Kidney epithelial cell (primary cell): ENCODE measurements at places on chromosomes 11 and 22. TPM values are rescaled to one million over a fixed set of nuclear protein-coding genes. Genes with fewer than 3 reads are reported as not detected.

- peak; percentile 1 for DNase-seq
These were observed 737.2 kb downstream of the LRRC4C start for GRCh38 chr11:40722179-40722795.

DNA sequence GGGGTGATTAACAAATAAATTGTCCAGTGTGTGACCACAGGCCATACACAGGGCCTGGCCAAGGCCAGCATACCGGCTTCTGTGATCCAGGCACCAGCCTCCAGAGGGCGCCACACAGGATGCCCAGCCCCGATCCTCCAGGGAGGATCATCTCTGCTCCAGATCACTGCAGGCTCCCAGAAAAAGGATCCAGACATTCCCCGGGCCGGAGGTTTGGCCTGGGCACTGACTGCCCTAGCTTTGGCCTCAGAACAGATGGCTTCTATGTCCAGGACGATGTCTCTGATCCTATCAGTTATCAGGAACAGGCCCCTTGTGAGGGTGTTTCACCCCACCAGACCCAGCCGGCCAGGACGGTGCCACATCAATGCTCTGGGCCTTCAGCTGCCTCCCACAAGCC lies 74.5 kb upstream of the LMO1 start:
- DNase-seq = no peak

DNA sequence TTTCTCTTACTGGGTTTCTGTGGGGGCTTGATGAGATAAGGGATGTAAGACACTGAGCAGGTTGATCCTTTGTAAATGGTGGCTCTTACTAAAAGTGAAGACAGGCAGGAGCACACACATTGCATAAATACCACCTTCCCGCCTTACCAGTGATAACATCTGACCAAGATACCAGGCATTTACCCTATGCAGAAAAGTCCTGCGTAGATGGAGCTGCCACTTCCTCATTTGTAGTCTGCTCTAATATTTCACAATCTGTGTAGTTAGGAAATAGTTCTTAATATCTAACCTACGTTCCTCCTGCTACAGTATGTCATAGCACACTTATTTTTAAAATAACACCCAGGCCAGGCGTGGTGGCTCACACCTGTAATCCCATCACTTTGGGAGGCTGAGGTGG lies 23.9 kb upstream of the SWAP70 start:
- no peak for DNase-seq

SCYL1 gene
- total RNA-seq = 116 and 121 TPM in 2 replicates

CD3E gene
- total RNA-seq = not detected in 2 replicates

- no peak for DNase-seq
These were observed 75.0 kb upstream of the FGF3 start for GRCh38 chr11:69894181-69894611.

RRM1 gene
- 33.2 and 36.8 TPM in 2 replicates for total RNA-seq

- DNase-seq = no peak
These were observed 16.6 kb downstream of the ARHGEF17 start for GRCh38 chr11:73324665-73325035.

KCNE3 gene
- total RNA-seq = 0.42 and 0.55 TPM in 2 replicates

SLC35C1 gene
- 19.8 and 25.4 TPM in 2 replicates for total RNA-seq

- DNase-seq = no peak
These were observed 12.8 kb downstream of the DGCR2 start for GRCh38 chr22:19109198-19110063.

GRCh38 chr11:111329306-111330204 lies 31.2 kb downstream of the POU2AF3 start:
- DNase-seq = no peak

DNA sequence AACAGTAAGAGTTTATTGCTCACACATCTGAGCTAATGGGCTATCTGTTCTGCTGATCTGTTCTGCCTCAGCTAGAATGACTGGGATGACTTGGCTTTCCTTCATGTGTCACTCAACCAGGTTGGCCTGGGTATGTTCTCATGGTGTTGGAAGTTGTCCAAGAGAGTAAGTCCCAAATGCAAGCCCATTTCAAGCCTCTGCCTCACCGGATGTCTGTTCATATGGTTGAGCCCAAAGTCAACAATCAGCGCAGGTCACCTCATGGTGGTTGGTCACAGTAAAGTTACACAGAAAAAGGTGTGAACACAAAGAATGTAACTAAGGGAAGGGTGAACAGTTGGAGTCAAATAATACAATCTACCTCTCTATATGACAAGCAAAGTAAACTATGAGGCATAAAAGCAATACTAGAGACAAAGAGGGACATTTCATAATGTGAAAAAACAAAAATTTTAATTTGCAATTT lies 1.9 kb downstream of the GDPD4 start:
- DNase-seq = no peak

SEPTIN5 gene
- 6.5 and 10.1 TPM in 2 replicates for total RNA-seq

DNA sequence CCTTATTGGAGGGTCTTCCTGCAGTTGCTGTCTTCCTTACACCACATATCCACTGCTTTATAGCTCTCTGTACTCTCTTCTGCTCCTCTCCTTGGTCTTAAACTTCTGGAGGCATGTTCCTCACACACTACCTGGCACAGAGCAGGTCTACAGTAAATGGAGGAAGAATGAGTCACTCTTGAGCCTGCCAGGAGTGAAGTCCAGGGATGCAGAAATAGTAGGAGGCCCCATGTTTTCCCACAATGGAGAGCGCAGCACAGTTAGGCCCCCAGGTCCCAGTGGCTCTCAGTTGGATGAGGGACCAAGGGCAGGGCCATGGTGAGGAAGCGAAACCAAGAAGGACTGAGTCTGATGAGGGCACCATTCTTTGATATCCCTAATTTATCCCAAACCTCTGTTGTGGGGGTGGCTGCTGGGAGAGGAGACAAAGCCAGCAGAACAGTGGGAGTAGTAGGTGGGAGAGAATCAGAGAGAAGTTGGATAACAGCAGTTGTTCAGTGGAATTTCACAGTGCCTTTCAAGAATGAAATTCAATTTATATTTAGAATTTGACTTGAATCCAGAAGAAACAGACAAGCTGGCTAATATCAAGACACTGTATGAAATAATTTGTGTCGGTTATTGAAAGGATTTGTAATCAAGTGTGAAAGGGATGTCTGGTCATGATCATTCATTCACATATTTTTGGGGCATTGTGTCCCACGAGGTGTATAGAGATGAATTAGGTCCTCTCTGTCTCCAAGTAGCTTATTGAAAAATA lies 187.8 kb downstream of the HIPK3 start:
- no peak for DNase-seq

PNPLA3 gene
- total RNA-seq = 5.2 and 6.9 TPM in 2 replicates

DNA sequence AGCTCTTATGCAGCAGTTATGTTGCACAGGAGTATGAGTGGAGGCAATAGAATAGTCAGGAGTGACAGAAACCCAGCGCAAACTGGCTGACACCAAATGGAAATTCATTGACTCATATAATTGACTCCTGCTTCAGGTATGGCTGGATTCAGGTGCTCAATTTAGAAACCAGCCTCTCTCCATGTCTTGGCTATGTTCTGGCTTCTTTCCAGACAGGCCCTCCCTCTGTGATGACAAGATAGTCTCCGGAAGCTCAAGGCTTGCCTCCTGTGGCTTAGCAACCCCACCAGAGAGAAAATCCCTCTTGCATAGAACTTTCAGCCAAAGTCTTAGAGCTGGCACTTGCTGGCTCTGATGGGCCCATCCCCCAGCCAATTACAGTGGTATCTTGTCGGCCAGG lies 28.1 kb upstream of the MN1 start:
- DNase-seq = no peak

SCGB1A1 gene
- total RNA-seq = not detected in 2 replicates

OPCML gene
- under 0.01 and 0.27 TPM in 2 replicates for total RNA-seq

GRCh38 chr11:111974446-111974845 lies 37.3 kb downstream of the DIXDC1 start:
- no peak for DNase-seq

GRCh38 chr22:39839204-39839603 lies 54.4 kb downstream of the ENTHD1 start:
- no peak for DNase-seq

DNA sequence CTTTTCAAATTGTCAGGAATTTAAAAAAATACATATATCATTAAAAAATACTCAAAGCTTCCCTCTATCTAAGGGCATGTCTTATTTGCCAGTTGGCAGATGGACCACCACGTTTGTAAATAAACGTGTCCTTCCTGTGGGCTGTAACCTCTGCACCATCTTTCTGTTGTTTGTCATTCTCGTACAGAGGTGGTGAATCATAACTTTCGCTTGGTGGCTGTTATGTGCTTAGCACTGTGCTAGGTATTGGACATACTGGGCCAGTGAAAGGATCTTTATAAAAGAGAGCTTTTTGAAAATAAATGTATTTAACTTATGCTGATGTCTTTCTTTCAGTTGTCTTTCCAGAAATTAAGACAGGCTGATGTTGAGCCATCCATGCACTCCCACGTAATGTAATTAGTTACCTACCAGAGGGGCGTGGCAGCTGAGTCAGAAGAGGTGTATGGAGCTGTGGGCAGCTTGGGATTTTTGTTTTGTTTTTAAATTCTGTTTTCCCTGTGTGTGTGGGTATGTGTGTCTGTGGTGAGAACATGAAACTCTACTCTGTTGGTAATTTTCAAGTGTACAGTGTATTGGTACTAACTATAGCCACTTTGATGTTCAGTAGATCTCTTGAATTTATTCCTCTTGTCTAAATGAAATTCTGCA lies 62.7 kb downstream of the TECTA start:
- no peak for DNase-seq

- DNase-seq = peak; percentile 37
These were observed 22.3 kb downstream of the DHCR7 start for GRCh38 chr11:71425860-71426259.

TMEM86A gene
- 3.1 and 5.0 TPM in 2 replicates for total RNA-seq

ANO1 gene
- total RNA-seq = 0.89 and 1.1 TPM in 2 replicates

DNA sequence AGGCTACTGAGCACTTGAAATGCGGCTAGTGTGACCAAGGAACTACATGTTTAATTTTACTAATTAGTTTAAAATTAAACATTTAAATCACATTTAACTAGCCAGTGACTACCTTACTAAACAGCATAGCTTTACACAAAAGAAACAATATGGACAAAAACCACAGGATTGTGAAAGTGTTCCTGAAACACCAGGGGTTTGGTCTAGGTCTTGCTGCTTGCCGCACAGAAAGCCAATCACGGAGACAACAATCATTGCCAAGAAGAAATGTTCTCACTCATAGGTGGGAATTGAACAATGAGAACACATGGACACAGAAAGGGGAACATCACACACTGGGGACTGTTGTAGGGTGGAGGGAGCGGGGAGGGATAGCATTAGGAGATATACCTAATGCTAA lies 309.5 kb downstream of the C11orf87 start:
- no peak for DNase-seq

GRCh38 chr11:120546312-120547205 lies 35.0 kb downstream of the GRIK4 start:
- DNase-seq = peak; percentile 77
